NCI-H2171 (cell line): ENCODE measurements at places on chromosomes 16 and 17.
A peak's percentile ranks its signal among the peaks of the same experiment; 100 is the strongest.

- DNase-seq: no peak
Observed at GRCh38 chr17:6623941-6624340, 16.6 kb downstream of the KIAA0753 start.

GRCh38 chr16:71353736-71354135 lies 4.8 kb upstream of the CALB2 start:
- no peak for DNase-seq

GRCh38 chr16:4602331-4602730 lies 12.4 kb downstream of the UBALD1 start:
- DNase-seq: no peak

DNA sequence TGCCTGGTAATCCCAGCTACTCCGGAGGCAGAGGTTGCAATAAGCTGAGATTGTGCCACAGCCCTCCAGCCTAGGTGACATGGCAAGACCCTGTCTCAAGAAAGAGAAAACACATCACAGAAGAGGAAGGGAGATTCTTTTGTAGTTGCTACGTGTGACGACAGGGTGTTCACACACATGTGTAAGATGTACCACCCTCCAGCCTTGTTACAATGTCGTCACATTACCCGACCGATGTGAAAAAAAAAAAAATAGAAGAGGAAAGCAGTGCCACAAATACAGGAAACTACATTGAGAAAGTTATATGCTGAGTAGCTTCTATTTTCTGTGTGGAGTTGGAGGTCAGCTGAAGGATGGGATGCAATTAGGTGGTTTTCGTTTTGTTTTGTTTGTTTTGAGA lies 56.0 kb downstream of the CLUH start:
- no peak for DNase-seq

GRCh38 chr16:9378876-9379275 lies 287.4 kb downstream of the HAPSTR1 start:
- DNase-seq: no peak

DNA sequence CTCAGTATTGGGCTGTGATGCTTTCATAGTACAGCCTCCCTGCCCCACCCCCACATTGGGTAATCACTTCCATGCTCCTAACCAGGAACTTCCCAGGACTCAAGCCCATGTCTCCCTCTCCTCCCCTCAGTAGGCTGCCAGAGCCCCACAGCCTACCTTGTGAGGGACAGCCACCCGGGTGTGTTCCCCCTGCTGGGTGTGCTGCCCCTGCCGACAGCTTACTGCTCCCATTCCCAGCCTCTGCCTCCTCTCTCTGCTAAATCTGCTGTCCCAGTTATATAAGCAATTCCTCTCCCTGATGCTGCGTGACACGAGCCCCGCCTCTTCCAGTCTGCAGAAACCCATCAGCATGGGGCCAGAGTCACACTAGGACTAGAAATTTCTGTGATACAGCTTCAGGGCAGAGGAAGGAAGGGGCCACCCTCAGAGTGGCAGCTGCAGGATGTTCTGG lies at the start of gene RSKR:
Gene RSKR, minus strand, starts transcription at position 255 of the 451 bp plus-strand sequence. Its CDS starts 24 bp downstream, at position 231.
- no peak for DNase-seq

GRCh38 chr16:70736465-70737376 lies 50.9 kb upstream of the MTSS2 start:
- no peak for DNase-seq

- no peak for DNase-seq
Observed at GRCh38 chr17:73068322-73069153, 23.9 kb downstream of the SLC39A11 start.

DNA sequence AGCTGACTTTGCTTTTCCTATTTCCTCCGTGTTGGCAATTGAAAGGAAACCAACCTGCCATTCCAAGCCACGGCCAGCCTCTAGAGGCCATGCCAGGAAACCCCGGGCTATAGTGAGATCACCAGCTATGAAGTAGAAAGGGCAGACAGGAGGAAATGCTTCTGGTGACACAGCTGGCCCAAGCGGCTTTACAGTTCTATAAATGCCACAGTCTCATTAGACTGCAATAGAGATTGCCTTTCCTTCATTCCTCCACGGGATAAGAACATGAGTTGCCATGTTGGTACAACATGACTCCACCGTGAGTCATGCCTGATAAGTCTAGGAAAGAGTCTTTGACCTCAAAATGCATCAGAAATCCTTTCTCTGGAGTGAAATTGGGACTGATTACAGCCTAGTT lies 384.9 kb downstream of the GRIN2A start:
- DNase-seq: no peak

- DNase-seq: no peak
Observed at GRCh38 chr17:49210158-49211029, at the start of the genes ABI3 and GNGT2. Gene ABI3, plus strand, starts transcription at chr17:49210707. Its CDS starts 18 bp downstream, at chr17:49210725. Gene GNGT2, minus strand, starts transcription at chr17:49210574. Its CDS starts 3,152 bp downstream, at chr17:49207422.

DNA sequence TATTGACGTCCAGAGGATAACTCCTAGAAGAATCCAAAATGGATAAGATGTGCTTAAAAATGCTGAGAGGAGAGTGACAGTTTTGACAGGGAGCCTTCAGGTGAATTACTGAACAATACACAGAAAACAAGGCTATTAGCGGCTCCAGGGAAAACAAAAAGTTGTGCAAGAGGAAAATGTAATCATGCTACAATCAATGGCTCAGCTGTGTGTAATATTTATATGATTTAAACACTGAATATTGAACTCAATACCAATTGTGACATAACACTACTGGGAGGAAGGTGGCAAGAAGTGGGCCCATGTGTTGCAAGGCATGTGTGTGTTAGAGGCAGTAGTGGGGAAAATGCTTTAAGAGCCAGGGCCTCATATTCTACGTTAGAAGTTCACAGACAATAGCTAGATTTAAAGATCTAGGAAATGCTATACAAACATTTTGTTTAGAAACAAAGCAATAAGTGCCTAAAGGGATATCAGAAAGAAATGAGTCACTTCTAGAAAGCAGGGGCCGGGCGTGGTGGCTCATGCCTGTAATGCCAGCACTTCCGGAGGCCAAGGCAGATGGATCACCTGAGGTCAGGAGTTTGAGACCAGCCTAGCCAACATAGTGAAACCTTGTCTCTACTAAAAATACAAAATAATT lies 253.2 kb upstream of the IRX5 start:
- DNase-seq: no peak

GRCh38 chr17:65820811-65821210 lies 259.4 kb upstream of the AXIN2 start:
- DNase-seq: no peak

- DNase-seq: no peak
Observed at GRCh38 chr16:18950469-18951185, 24.4 kb upstream of the SMG1 start.

- no peak for DNase-seq
Observed at GRCh38 chr16:22728167-22728836, 85.7 kb upstream of the HS3ST2 start.

DNA sequence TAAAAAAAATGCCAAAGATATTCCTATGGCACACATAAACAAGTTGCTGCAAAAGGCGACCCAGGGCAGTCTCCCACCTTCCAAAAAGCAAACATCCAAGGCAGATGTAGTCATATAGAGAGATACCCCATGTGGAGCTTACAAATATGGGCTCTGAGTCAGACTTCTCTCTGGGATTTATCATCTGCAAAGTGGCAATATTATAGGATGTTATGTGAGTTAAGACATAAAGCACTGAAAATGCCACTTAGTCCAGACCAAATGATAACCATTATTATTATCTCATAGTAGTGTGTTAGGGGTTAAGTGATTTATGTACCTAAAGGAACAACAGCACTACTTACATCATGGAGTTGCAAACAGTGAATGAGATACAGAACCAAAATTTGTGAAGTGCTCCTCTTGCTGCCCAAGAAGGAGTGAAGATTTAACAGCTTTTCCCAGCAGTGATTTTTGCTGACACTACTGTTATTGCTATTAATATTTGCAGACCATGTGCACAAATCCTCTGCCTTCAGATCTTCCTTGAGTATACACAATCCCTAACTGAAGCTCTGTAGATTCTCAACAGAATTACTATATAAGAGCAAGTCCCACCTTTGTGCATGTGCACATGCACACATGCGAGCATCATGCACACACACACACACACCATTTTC lies 560.0 kb upstream of the SALL1 start:
- DNase-seq: no peak

- DNase-seq: peak; percentile 61
Observed at GRCh38 chr17:1315891-1316403, 36.5 kb downstream of the TRARG1 start.

GRCh38 chr17:422196-422930 lies 69.8 kb upstream of the RPH3AL start:
- no peak for DNase-seq

DNA sequence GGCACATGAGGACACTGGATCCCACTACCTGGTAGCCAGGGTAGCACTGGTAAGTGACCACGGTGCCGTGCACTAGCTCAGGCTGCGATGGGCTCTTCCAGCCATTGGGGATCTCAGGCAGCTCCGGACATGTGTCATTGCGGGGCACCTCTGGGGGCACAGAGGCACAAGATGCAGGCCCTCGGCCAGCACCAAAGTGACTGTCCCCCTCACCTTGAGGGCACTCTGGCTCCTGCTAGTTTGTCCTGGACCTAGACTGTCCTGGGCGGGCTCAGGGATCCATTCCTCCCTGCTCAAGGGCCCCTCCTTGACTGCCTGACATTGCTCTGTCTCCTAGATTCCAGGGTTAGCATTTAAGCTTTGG lies 6.7 kb upstream of the PHF12 start:
- no peak for DNase-seq

GRCh38 chr16:31298958-31299357 lies 39.2 kb downstream of the ITGAM start:
- no peak for DNase-seq

DNA sequence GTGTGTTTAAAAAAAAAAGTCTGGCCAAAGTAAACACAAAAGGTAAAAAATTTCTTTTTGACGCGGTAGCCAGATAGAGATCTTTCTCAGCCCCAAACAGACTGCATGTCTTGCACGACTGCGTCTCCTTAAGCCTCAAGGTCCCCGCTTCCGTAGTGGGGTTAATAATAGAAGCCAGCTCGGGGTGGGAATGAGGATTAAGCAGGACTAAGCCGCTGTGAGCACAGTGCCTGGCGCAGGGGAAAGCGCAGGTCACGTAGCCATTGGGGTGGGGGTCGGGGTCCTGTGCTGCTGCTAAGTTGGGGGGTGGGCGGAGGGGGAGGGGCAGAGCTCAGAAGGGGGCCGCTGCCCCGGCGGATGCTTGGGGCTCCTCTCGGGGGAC lies 521 bp downstream of the GGA2 start:
- DNase-seq: no peak

- DNase-seq: no peak
Observed at GRCh38 chr16:80619824-80620223, 79.0 kb downstream of the DYNLRB2 start.

DNA sequence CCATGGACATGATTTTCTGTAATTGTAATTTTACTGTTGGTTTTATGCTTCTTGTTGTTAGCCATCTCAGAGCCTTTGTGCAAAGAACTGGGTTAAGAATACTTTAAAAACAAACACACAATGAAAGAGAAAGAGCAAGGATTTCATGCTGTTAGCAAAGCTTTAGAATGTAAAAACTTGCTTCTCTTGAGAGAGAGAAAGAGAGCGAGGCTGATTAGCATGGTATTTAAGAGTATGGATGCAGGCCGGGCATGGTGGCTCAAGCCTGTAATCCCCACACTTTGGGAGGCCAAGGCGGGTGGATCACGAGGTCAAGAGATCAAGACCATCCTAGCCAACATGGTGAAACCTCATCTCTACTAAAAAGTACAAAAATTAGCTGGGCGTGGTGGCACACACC lies 76.2 kb downstream of the MSI2 start:
- no peak for DNase-seq

DNA sequence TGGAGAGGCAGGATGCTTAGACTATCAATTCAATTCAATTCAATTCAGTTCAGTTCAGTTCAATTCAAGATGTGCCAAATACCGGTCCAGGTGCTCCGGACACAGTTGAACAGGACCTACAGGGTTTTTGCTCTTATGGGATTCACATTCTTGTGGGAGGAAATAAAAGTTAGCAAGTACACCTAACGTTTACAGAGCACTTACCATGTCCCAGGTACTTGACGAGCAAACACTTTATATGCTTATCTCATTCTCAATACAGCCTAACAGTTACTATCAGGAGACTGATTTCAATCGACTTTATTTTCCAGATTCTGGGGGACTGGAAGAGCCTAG lies 467 bp upstream of the GDE1 start:
- no peak for DNase-seq

- DNase-seq: no peak
Observed at GRCh38 chr17:63974594-63975192, 2.0 kb upstream of the SCN4A start.

DNA sequence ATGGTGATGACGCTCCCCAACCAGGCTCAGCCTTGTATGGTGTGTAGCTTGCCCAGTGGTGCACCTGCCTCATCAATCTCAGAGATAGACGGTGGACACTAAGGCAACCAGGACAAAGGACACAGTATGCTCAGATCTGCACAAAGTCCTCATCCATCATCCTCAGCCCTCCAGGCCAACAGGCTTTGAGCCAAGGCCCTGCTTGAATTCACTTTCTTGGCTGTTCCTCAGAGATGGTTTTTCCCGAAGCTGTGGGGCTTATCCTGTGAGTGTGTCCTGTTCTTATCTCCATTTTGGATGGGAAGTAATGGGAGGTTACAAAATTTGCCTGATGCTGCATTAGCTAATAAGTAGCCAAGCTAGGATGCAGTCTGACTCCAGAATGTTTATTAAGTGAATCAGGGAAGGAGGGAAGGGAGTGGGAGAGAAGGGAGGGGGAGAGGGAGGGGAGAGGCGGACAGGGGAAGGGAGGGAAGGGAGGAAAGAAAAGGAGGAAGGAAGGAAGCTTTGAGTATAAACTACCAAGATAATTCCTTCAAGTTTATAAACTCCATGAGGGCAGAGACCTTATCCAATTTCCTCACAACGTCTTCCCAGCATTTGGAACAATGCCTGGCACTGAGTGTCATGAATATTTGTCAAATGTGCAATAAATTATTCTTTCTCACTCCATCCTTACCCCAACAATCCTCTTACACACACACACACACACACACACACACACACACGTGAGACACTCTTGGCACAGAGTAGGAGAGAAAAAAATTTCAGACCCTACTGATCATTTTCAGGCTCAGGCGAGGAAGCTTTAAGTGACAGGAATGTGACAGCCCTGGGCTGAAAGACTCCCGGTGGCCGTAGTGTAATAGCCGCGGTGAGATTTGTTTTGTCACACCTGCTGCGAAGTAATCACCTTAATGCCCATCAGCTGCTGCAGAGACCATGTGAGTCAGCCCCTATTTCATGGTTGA lies 84.3 kb downstream of the BMERB1 start:
- no peak for DNase-seq

- DNase-seq: peak; percentile 1
Observed at GRCh38 chr16:28491230-28491969, 474 bp downstream of the CLN3 start.

- DNase-seq: no peak
Observed at GRCh38 chr16:56237451-56237930, 46.2 kb downstream of the GNAO1 start.

GRCh38 chr17:58944166-58944565 lies 162.5 kb downstream of the TRIM37 start:
- no peak for DNase-seq

DNA sequence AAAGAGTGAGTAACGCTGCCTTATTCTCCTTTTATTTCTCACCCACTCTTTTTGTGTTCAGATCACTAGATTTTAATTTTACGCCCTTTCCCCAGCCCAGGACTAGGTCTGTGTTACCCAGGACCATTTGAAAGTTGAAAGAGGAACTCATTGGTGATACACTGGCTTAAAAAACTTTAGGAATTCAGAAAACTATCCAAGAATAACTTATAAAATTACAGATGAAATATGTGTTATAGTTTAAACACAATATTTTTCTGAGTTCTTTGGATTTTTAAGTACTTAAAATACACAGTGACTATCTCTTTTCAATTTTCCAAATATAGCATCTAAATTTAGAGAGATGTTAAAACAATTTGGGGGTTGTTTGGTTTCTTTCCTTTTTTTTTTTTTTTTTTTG lies 385.2 kb downstream of the CDH13 start:
- DNase-seq: no peak

GRCh38 chr16:74817851-74818250 lies 43.2 kb upstream of the FA2H start:
- DNase-seq: peak; percentile 40
